ENCODE measurements at places on chromosomes 7 and 10.

DNA sequence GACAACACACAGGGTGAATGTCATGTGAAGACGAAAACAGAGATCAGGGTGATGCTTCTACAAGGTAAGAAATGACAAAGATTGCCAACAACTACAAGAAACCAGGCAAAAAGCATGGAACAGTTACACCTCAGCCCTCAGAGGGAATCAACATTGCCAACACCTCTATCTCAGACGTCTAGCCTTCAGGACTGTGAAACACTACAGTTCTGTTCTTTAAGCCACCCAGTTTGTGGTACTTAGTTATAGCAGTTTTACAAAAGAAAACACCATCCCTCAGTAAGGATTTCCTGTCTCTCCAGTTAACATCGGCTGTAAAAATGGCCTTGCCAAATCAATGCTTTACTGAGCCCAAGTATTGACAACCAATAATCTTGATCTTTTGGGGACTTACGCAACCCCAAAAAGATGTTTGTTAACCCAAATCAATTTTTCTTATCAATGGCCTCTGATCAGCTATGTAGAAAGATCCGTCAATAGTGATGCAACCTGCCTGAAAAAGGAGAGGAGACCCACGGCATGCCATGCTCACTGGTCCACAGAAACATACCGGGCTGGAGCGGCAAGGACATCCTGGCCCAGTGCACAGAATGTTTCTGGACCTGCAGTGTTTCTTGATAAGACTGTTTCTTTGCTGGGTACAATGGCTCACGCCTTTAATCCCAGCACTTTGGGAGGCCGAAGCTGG lies 44.0 kb downstream of the AKR1D1 start:
- DNase-seq = no peak

GRCh38 chr10:11528286-11528685 lies 83.2 kb downstream of the USP6NL start:
- DNase-seq = no peak

- no peak for DNase-seq
Measured at GRCh38 chr7:50287129-50287528, 17.4 kb upstream of the IKZF1 start.

GRCh38 chr10:6013413-6014192 lies 36.3 kb upstream of the IL15RA start:
- DNase-seq = no peak

DNA sequence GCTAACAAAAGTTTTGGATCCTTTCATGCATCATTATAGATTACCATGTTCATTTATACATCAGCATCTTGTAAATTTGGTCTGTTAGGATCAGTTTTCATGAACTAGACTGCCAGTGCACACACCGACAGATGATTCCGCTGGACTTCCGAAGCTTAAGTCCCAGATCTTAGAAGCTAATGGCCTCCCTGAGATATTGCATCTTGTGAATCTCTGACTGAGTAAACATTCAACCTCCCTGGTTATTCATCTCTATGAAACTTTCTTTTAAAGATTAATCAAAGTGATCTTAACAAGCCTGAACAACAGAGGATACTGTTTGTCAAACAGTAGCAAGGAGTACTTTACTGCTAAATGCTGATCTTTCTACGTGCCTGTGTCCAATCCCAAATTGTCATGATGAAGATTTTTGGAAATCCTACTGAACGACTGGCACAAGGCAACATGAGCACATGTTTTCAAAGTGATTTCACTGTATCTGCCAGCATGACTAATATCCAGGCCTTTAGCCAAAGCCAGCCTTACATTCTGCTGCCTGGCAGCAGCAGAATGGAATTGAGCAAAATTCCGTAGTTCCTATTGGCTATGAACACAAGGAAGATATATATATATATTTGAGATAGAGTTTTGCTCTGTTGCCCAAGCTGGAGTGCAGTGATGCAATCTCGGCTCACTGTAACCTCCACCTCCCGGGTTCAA lies 91.3 kb upstream of the ANK3 start:
- no peak for DNase-seq

- DNase-seq = no peak
Measured at GRCh38 chr10:71509444-71509843, 112.7 kb downstream of the CDH23 start.

DNA sequence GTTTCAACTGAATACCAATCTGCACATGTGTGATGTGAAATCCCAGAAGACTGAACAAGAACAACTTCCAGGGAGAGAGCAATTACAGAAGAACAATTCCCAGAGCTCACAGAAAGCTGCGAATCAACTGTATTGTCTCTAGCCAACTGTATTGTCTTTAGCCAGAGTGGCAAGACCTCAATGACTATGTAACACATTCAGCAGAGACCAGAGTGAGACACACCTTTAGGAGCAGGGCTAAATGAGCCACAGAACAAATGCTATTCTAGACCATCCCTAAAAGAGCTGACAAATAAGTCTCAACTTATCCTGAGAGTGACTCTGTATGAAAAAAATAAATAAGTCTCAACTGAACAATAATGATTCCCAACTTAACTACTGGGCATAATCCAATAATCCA lies 72.0 kb downstream of the KMT2C start:
- no peak for DNase-seq

DNA sequence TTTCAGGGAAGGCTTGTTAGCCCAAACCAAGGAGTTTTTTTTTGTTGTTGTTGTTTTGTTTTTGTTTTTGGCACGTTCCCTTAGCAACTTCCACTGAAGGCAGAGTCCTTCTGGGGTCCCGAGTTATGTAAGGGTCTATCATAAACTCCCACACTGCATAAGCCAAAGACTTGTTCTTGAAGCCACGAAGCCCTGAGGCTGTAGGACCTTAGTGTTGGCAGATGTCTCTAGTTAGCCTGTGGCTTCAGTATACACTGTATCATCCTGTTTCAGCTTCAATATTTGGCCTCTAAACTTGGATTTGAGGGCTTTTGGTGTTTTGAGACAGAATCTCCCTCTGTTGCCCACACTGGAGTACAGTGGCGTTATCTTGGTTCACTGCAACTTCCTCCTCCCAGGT lies 13.6 kb downstream of the KPNA7 start:
- no peak for DNase-seq

DNA sequence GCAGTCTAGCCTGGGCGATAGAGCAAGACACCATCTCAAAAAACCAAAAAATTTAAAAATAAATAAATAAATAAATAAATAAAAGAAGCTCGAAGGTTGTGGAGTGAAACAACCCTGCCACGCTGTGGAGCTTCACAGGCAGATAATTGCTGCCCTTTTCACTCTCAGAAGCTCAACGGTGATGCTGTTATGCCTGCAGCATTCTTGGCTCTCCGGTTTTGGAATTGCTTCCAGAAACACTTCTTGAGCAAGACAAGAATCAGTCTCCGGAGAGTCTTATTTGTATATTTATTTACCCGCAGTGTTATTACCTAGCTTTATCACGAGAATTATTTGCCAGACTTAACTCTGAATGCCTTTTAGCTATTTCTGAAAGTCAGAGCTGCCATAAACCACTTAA lies 40.5 kb upstream of the UBE2H start:
- no peak for DNase-seq

DNA sequence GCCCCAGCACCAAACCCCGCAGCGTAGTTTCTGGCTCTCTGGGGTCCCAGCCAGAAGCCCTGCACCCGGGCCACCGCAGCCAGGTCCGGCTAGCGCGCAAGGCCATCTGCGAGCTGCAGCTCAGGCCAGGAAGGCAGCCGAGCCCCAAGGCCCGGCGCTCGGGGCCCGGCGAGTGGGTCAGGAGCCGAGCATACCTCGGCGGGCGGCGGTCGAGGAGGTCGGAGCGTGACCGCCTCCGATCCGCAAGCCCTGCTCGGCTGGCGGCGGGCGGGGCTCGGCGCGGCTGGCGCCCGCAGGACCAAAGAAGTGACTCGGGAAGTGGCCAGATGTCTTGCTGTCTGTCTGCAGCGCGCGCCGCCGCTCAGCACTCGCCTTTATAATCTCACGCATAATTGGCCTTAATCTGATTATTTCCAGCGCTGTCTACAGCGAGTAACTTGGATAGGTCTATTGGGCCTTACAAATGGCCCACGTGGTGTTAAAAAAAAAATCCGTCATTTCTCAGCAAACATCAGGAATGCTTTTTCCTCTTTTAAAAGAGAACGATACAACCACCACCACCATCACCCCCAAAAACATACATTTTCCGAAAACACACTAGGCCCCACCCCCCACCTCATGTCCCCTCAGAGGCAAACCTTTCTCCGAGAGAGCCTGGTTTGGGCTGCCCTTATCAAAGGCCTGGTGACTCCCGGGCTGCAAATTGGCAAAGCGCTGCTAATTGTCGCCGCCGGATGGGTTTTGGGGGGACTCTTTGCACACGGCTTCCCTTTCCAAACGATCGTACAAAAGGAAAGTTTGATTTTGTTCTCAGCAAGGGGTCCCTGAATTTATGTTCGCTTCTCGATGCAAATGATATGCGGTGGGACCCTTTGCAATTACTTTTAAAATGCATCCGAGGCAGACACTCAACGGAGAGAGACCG lies at the start of gene DRGX:
Gene DRGX (minus strand): TSS at position 349 of the 925 bp plus-strand sequence. CDS start 649 bp downstream, outside the sequence.
- no peak for DNase-seq
